ENCODE measurements at places on chromosomes 13 and 19.

DNA sequence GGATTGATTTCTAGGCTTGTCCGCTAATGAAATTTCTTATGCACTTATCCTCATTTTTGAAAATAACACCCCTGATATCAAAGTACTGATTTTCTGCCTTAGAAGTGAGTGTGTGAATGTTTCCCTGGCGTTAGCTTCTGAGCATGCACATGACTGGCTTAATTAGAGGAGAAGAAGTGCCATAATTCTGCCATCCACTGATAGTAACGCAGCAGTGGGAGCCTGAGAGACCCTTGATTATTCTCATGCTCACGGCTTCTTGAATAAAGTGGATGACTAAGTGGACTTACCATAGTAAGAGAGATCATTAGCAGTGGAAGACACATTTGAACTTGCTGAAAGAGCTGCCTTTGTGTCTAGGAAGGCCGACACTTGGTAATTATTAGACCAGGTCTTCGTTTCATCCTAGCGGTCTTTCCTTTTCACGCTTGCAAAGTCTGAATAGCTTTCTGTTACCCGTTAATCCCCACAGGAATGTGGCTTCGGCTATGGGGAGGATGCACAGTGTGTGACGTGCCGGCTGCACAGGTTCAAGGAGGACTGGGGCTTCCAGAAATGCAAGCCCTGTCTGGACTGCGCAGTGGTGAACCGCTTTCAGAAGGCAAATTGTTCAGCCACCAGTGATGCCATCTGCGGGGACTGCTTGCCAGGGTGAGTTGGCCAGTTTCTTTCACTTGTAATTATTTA lies 45.3 kb downstream of the TNFRSF19 start:
- DNase-seq = no peak

DNA sequence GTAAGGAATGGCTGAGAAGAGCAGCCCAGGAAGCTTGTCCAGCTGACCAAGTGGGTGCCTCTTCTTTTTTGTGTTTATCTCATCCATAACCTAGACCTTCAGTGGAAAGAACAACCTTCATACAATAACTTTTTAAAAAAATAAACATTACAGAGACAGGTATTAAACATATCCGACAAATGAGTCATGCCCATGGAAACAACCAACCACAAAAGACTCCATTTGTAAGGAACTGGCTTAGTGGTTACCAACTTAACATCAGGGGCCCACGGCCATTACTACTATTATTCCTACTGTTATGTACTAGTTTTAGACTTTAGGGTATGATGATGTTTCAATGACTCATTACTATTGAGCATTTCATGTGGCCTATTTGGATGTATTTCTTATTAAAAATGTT lies 191.7 kb upstream of the SERP2 start:
- no peak for DNase-seq

DNA sequence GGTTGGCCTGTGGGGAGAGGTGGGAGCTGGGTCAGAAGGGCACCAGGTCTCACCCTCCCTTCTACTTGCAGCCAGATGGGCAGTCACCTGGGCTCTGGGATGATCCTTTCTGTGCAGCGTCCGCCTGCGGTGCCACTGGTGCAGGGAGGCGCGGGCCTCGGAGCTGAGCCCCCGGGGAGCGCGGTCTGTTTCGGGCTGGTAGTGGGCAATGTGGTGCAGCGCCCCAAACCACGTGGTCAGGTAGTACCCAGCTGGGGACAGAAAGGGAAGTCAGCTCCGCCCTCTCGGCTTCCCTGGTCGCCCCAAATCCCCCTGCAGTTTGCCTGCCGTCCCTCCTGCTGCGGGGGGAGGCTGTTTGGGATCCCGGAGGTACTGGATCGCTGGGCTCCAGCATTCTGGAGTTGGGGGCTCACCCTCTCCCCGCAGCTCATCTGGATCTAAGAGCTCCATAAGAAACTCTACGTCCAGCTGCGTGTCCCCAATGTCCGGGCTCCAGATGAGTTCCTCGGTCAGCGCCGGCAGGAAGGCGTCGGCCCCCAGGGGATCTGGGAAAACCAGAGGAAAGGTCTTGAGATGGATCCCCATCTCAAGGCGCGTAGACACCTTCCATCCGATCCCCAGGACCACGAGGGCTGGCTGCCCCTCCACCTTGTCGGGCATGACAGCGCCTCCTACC lies 8.8 kb downstream of the RINL start:
- no peak for DNase-seq

DNA sequence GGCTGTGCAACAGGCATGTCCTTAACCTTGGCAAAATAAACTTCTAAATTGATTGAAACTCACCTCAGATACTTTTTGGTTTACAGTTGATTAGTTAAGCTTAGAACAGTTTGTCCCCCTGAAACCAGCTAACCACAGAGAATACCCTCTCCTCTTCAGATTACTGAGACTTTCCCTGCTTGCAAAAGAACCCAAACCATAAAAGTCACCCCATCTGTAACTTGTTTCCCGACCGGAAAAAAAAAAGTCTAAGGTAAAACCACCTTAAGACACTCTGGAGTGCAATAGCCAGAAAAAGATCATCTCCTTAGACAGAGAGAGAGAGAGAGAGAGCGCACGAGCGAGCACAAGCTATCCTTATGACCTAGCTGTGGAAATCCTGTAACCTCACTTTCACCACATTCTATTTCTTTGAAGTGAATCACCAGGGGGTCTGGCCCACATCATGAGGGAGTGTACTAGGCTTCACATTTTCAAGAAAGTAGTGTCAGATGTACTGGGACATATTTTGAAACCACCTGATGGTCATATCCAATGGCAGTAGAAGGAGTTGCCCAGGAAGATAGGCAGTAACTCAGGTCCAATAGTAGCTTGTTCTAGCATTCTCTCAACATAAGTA lies 11.1 kb upstream of the GTF2F2 start:
- DNase-seq = no peak

DNA sequence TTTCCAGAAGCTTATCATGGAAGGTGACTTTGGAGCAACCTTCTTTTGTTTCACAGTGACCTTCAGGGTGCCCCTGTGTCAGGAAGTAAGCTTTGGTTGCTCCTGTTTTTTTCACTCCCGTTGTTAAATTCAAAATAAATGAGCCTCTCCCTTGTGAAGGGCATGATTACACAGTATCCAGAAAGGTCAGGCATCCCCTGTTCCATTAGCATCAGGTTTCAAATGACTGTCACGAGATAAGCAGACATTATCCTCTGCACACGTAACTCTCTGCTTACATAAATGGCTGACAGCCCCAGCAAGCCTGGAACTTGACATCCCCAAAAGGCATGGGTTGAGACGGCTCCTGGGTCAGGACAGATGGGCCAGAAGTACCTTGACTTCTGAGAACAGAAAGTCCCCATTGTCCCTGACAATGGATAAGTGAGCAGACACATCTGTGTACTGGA lies 52.0 kb downstream of the RAB20 start:
- no peak for DNase-seq

- DNase-seq = no peak
Measured at GRCh38 chr13:71758828-71759227, 108.2 kb downstream of the DACH1 start.

GRCh38 chr13:45398877-45399276 lies 19.3 kb downstream of the SLC25A30 start:
- DNase-seq = no peak

GRCh38 chr19:18421371-18421959 lies 2.3 kb downstream of the SSBP4 start:
- no peak for DNase-seq

- peak; percentile 64 for DNase-seq
Measured at GRCh38 chr13:32314271-32315237, 609 bp downstream of the ZAR1L start.

DNA sequence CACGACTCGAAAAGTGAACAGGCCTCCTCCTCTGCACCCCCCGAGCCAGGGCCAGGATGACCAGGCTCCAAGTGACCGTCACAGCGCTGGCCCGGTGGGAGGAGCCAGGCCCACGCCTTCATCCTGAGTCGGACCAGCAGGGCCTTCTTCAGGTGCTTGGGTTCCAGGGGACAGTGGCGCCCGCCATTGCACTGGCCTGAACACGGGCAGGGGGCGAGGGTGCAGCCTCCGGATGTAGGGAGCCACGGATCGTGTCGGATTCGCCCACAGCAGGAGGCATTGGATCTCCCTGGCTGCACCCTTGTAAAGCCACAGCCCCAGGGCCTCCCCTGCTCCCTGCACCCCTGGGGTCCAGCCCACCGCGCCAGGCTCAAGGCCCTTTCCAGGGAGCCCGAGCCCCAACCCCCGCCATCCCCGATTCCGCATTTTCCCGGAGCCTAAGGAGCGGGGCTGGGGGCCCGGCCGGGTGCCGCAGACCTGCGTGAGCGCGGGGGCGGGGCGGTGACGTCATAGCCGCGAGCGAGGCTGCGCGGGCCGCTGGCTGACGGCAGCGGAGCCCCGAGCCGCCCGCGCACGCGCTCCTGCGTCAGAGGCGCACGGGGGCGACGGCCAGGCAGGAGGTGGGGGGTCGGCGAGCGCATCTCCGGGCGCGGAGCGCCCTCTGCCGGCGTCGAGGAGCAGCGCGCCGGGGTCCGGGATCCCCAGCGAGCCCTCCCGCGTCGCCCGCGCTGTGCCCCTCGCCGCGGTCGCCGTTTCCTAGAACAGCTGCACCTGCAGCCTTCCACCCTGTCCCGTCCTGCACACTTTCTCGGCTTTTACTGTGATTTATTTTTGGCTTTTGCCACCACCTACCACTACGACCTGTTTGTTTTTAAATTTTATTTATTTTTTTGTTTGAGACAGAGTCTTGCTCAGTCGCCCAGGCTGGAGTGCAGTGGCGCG lies 1.5 kb upstream of the ATP5F1D start:
- peak; percentile 92 for DNase-seq

- DNase-seq = no peak
Measured at GRCh38 chr19:10565028-10565566, 713 bp downstream of the KRI1 start.

GRCh38 chr19:35725216-35725861 lies 7.5 kb downstream of the KMT2B start:
- no peak for DNase-seq

- no peak for DNase-seq
Measured at GRCh38 chr13:101398191-101398590, 18.1 kb downstream of the NALCN start.

DNA sequence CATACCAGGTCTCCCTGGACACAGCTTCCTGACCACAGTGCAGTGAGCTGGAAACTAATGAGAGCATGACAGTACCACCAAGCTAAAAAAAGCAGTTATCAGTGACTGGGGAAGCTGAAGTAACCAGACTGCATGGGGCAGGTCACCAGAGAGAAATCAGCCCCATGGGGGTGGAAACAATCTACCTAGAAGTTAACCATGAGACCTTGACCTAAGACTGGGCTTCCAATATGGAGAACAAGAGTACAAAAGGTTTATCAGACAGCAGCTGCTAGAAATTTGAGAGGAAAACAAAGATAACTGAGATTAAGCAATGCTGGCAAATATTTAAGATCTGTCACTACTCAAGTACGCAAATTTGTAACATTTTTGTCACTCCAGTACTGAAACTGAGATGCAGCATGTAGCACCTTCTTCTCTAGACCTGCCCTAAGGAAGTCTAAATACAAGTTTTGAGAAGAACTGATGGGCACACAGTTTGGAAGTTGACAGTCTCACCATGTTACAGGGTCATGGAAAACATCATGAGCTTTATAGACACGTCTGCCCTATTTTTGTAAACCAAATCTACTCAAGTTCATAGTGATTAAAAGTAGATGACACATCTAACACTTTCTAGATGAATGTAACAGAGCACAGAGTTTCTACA lies 2641.8 kb upstream of the PCDH20 start:
- DNase-seq = no peak

- no peak for DNase-seq
Measured at GRCh38 chr19:10946958-10947657, 13.7 kb upstream of the SMARCA4 start.

DNA sequence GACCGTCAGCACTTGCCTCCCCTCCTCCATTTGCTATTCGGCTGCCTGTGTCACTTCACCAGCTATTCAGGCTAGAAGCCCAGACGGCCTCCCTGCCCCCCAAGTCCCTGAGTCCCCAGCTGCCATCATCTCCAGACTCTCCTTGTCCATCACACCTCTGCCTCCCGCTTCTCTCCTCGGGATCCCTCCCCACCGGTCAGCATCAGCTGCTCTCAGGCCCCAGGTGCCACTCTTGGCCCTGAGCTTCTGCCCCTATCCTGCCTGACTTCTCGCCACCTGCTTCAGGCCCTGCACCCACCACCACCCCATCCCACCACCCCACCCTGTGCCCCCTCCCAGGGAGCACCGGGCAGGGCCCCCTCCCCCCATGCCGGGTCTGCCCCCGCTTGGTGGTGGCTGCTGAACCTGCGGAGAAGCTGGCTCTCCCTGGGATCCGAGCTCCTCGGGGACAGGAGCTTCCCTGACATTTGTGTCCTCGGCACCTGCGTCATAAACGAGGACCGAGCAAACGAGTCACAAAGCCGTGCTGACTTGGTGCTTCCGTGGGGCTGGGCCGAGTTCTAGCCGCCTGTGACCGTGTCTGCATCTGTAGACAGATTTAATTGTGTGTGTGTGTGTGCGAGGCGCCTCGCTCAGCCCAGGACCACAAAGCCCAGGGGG lies 70.3 kb upstream of the MCF2L start:
- DNase-seq = no peak

GRCh38 chr19:34667349-34668076 lies 9.4 kb downstream of the SCGB2B2 start:
- DNase-seq = no peak

DNA sequence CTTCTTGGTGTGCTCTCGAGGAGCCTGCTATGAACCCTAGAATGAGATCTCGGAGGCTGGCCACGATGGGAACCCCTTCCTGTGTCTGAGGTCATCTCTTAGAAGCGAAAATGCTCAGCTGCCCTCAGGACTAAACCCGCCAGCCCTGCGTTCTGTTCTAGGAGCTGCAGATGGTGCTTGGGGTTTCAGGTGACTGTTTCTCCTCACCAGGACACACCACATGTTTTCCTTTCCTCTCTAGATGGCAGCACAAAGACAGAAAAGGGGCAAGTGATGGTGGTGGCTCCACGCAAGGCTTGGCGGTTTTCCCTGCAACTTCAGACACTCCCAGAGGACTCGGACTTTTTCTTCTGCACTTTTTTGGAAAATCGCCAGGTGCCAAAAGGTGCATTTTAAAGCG lies 60.1 kb downstream of the RNASEH2B start:
- DNase-seq = no peak

GRCh38 chr19:4816202-4816949 lies 15.1 kb downstream of the TICAM1 start:
- DNase-seq = no peak

DNA sequence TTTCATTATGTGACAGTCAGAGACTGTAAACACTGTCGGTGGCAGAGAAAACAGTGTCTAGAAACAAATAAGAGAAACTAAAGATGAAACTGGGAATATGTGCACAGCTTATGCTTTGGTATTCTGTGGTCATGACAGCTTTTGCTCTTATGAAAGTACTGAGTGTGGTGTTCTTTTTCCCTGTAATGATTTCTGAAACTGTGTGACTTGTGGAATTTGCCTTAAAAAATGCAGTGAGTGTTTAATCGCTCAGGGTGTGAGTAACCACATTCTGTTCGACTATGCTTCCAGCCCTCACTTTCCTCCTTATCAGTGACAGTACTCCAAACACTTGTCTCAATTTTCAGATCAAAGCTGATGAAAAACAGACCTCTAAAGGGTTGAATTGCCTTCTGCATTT lies 66.9 kb upstream of the DIAPH3 start:
- DNase-seq = no peak

- DNase-seq = peak; percentile 24
Measured at GRCh38 chr19:51811344-51811743, 16.4 kb downstream of the FPR3 start.

Data from testis (tissue), 5 donors.